ENCODE measurements at places on chromosomes 7 and 10.

GRCh38 chr7:63065684-63066083, 933.0 kb upstream of the ZNF722 start:
- DNase-seq: no peak

DNA sequence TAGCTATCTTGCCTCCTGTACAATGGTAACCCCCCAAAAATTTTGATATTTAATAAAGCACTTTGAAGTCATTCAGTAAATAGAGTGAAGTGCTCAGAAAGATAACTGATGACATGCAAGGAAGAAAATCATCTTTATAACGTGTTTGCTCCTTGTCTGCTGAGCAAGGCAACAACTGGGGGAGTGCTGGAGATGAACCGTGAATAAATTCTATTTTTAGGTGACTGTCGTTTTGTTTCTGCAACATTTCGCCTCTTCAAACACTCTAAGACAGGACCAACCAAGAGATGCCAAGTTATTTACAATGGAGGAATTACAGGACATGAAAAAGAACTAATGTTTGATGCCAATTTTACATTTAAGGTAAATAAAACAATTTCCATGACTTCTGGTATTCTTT, 9.4 kb downstream of the AS3MT start:
- no peak for DNase-seq

DNA sequence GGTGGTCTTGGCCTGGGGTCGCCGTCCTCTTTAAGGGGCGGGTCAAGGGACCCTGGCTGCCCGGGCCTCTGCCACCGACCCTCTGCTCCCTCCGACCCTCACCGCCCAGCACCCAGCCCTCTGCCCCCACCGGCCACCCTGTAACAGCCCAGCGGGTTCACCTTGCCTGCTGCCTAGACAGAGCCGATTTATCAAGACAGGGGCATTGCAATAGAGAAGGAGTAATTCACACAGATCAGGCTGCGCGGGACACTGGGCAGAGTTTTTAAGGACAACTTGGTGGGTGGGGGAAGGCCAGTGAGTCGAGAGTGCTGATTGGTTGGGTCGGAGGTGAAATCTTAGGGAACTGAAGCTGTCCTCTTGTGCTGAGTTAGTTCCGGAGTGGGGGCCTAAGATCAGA, 779 bp upstream of the ADCK2 start:
- no peak for DNase-seq

DNA sequence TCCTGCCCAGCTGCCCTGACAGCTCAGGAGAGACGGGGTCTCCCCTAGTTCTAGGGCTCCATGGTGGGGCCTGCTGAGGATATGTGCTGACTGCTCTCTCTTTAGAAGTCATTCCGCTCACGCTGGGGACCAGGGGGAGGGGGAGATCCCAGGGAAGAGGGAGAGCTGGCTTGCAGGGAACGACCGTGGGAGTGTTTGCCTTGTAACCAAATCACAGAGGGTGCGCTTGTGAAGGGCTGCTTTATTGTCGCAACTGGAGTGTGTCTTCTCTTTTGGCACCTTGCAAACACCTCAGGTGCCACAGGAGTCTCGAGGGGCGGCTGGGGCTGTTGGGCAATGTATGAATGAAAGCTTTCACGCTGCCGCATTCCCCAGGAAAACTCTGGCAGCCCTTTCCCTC, 531.3 kb upstream of the MKI67 start:
- no peak for DNase-seq

DNA sequence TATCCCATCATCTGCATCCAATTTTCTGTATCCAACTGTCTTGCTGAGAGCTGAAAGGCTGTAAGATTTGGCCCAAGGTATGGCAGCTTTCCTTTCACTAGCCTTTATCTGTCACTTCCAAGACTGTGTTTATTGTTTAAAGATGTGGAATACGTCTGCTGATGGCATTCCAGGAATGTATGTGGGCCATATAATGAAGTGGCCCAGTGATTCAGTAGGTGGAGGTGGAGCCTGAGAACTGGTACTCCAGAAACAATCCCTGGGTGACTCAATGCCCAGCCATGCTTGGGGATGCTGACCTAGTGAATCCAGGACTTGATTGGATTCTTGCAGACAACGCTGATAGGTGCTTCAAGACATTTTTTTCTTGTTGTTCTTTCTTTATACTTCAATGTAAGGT, 13.5 kb downstream of the NEUROD6 start:
- no peak for DNase-seq

DNA sequence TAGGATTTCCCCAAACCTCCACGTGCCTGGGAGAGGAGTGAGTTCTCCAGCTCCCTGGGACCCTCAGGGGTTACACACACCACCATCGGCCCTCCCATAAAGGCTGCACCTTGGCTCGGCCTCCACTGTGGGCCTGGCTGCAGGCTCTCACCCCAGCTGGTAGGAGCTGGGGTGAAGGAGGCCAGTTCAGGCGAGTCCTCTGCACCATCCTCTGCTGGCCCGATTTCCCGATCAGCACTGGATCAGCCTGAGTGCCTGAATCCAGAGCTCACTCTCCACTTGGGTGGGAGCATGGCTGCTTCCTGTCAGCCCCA, 115.1 kb upstream of the RET start:
- no peak for DNase-seq

DNA sequence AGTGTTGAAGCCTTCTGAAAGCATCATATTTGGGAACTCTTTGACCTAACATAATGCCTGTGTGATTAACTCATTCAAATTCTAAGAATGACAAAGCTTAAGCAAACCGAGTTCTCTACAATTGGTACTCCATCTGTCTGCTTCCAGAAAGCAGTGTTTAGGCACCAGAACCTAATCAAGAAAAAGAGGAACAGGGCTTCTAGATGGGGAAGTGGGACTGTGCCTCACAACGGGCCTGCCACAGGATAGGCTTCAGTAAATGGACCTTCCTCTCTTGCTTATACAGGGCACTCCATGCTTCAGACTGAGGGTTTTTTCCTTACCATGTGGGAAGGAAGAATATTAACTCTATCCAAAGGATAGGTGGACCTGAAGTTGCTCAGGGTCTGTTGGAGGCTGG, 808.1 kb downstream of the XPNPEP1 start:
- DNase-seq: no peak

GRCh38 chr10:72552857-72553256, 73.0 kb downstream of the MICU1 start:
- DNase-seq: no peak

DNA sequence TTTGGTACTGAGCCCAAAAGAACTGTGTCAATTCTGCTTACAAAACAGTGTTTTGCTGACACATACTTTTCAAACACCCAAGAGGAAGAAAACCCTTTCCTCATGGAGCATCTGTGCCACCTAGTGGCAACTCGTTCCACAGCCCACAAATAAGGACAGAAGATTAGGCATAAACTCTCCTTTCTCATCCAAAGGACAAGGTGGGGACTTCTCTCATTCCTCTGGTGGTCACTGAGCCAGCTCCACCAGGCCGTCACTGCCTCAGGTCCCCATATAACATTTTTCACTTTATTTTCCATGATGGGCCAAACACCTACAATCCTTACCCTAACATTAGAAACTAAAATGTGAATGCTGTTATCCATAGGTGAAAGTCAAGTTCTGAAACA, 76.9 kb downstream of the RNF216 start:
- DNase-seq: peak; percentile 82

- no peak for DNase-seq
Measured at GRCh38 chr10:120282846-120283492, 174.1 kb upstream of the PLPP4 start.
